ENCODE measurements at places on chromosomes 6 and 20.

- DNase-seq = no peak
Measured at GRCh38 chr20:31663838-31664695, 26.4 kb downstream of the COX4I2 start.

GRCh38 chr6:63975699-63976098, 340.1 kb downstream of the PHF3 start:
- DNase-seq = no peak

- DNase-seq = no peak
Measured at GRCh38 chr6:144377586-144378210, 92.6 kb downstream of the UTRN start.

- peak; percentile 35 for DNase-seq
Measured at GRCh38 chr20:63751471-63752271, 12.1 kb downstream of the SLC2A4RG start.

GRCh38 chr6:150056156-150056555, 12.8 kb downstream of the ULBP3 start:
- DNase-seq = no peak

DNA sequence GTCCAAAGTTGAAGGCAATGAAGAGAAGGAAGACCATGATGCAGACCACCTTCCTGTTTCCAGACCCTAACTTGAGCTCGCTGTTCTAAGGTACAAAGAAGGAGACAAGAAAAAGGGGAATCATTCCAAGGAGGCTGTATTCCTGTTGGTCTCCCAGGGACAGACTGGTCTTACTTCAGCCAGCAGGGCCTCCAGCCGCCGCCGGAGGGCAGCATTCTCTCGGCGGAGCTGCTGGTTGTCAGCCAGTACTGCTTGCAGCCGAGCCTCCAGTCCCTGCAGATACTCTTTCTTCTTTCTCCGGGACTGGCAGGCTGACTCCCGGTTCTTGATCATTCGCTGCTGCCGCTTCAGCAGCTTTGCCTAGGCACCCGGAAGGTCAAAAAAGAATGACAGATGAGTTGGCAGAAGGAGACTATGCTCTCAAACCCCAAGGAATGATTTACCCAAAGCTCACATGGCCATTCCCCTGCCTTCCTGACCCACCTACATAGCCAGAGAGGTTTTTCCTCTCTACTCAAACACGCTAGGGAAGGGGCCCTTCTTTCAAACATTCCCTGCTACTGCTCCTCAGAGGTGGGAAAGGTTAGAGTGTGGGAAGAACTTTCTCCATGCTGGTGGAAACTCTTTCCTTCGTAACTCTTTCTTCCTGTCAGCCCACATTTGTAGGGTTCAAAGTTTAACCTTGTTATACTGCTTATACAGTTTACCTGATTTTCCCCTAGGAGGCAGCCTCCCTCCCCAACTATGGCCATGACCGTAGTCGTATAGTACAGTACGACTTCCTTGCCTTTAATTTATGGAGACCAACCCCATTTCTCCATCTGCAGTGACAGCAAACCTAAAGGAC, 9.0 kb downstream of the ATF6B start:
- peak; percentile 74 for DNase-seq

GRCh38 chr6:52285177-52286068, 881 bp upstream of the MCM3 start:
- no peak for DNase-seq

DNA sequence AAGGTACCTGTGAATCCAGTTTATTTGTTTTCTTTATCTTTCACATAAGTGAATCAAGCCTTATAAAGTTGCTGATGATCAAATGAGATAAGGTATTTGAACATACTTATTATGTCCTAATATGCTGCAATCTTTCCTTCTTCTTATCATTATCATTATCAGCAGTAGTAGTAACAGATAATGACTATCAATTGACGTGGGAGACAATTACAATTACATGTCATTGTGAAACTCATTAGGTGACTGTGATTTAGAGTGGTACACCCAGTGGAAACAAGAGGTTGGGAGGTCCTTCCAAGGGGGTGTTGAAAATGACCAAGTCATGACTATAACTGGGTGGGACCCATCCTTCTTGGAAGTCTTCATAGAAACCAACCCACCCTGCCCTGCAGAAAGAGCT, 2.8 kb downstream of the CLIC5 start:
- DNase-seq = no peak

DNA sequence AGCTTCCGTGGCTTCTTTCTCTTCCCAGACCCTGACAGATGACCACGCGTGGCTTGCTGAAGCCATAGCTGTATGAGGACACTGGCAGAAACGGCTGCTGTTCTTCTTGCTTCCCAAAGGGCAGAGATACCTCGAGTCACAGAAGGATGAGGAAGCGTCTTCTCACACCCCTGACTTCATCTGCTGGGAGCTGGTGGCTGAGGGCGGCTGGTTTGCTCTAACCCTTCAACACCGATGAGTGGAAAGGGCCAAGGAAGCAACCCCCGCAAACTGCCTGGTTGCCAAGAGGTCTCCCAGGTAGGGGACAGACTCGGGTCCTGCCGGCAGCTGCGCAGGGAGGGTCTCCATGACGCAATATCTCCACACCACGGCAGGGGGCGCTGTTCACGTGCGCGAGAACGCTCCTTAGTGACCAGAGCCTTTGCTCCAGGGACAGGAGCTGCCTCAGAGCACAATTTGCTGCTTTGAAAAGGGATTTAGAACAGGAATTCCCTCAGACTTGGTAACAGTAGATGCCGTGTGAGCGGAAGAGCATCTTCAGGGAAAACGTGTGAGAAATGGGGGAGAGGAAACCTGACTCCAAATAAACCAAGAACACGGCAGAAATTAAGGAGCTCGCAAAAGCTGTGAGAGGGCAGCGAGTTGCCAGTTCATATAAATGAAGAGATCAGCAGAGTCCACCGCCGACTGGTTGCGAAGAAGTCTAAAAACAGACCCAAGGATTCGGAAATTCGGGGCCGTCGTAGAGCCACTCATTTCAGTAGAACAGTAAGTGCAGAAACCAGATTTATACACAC, 80.2 kb downstream of the ERMARD start:
- DNase-seq = peak; percentile 69

DNA sequence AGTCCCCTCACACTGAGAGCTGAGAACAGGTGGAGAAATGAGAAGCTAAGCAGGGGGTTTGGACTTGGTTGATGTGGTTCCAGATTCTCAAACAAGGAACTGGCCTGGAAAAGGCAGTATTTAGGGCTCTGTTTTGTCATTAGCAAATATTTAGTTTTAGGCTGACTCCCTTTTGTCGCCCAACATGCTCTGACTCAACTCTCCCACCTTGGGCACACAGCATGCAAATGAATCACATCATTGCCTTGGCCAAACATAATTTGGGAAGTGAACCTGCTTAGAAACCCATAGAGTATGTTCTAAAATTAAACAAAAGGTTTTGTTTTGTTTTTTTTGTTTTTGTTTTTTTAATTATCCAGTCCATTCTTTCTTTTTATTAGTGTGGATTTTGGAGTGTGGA, 9.5 kb upstream of the UQCC2 start:
- DNase-seq = no peak

DNA sequence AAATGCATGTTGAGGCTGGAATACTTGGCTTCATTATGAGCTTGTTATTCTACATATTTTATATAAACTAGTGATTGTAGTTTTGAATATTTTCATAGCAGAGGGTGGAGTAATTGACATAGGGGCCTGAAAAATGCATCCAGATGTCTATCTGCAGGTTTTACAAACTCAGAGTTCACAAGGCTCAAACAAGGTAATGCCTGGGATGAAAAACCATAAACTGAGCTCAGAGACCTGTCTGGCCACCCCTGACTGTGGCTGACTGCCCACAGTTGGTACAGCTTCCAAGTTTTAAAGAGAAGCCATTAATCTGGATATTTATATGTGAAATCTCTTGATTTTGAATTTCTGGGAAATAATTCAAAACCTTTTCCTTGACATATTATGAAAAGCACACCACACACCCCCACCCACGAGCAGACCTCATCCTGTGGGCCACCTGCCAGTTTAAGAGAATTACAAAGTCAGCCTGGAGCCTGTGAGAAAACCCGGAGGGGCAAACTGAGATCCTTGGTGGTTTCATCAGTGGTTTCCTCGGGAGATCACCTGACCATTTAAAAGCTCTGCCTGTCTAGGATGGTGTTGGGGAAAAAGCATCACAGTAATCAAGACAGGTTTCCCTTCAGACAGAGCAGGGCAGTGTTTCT, 230.1 kb downstream of the SAMD5 start:
- no peak for DNase-seq

GRCh38 chr6:126947070-126947469, 171.4 kb upstream of the RSPO3 start:
- DNase-seq = no peak

DNA sequence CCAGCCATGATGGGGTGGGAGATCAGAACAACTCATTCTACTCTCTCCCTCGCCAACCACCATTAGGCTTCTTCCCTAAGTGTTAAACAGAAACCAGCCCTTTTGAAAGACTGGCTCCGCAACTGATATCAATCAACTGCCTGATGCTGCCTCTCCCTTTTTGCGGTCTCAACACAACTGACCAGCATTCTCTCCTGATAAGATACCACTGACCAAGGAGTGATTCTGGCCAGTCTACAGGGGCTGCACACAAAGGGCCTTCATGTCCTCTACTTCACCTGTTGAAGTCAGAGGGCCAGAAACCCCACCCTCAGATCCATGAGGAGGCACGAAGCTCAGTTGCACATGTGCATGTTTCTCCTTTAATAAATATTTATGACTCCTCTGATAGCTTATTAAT, 145.1 kb downstream of the CD24 start:
- no peak for DNase-seq

DNA sequence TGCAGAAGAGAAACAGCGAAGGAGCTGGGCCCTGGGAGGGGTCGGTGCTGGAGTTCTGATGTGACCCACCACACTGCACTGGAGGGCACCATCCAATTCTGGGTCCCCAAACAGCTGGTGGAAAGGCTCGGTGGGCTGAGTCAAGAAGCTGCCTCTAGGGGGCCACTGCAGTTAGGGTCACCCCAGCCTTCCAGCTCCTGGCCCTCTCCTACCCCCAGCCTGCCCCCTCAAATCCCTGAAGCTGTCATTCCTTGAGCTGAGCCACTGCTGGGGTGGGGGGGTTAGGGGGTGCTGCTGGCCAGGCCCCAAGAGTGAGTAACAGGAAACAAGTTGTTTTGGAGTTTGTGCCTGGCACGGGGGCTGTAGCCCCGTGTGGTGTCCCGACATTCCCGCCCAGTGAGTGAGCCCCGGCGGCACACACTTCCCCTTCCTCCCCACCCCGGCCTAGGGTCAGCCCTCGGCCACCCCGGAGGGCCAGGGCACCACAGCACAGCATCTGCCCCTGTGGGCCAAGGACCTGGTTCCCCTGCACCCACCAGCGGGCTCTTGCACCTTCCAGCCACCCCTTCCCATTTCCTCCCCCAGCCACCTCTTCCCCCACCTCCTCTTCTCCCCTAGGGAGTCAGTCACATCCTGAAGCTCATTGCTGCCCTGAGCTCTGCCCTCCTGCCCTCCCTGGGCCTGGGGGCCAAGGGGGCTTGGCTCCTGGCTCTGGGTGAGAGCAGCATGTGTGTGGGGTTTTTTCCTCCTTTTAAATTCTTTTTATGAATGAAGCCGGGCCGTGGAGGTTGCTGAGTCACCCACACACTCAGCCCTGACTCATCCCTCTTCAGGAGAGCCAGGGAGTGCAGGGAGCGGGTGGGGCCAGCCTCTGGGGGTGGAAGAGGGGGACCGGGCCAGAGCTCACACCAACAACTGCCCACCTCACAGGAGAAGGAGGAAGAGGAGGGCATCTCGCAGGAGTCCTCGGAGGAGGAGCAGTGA, 4.6 kb downstream of the SMIM29 start:
- DNase-seq = no peak

DNA sequence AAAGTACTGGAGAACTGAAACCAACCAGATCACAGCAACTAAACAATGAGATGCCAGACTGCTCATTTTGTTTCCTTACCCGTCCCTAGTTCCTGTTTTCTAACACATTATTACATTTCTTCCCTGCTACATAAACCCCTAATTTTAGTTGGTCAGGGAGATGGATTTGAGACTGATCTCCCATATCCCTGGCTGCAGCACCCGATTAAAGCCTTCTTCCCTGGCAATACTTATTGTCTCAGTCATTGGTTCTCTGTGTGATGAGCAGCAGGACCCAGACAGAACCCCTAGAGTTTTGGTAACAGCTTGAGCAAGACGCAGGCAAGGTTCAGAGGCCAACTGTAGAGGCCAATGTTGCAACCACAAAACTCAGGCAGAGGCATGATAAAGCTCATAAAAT, 28.3 kb upstream of the HACE1 start:
- no peak for DNase-seq

GRCh38 chr6:97978855-97979271, 695.8 kb upstream of the MMS22L start:
- no peak for DNase-seq

DNA sequence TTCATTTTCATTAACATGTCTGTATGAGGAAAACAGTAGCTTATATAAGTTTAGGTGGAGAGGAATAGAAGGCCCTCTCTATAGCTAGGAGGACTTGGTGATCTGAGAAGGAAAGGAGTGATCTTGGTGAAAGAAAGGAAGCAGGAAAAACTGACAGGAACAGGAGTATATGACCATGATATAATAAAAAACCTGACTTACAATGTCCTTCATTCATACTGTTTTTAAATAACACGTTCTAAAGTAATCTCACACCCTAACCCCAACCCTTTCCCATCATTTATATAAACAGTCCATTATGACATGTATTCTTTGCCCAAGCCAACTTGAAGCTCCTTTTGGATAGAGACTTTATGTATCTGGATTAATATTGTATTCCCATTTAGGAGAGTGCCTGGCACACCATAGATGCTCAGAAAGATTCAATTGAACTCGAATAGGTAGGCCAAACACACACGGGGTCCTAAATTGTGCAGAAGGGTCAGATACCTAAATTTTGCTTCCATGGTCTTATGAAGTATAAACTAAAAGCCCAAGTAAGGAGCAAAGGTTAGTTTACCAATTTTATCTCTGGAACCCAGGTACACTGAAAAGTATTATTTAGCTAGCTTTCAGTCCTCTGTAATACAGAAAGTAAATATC, 75.9 kb downstream of the OR2B2 start:
- no peak for DNase-seq

- no peak for DNase-seq
Measured at GRCh38 chr6:14381829-14382677, 264.5 kb downstream of the CD83 start.

GRCh38 chr20:7596541-7596940, 343.7 kb downstream of the HAO1 start:
- no peak for DNase-seq

- no peak for DNase-seq
Measured at GRCh38 chr6:21115111-21115510, 478.4 kb upstream of the SOX4 start.

All from GM12891 (cell line).